ENCODE measurements at places on chromosomes 1 and 21.

DNA sequence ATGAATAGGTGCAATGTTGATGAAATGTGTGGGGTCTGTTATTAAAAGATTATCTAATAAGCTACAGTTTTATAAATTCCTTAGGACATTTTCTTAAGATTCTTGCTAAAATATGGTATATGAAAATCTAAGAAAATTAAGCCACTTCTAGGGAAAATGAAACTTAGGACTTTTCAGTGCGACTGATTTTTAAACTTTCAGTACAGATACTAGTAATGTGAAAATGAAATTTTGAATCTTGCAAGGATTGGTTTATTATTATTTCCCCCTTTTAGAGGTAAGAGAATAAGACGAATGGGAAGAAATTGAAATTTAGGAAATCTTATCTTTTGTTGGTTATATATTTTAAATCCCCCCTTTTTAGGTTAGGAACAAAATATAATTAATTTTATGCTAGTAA lies 16.4 kb downstream of the CAPZA1 start:
- no peak for DNase-seq

DNA sequence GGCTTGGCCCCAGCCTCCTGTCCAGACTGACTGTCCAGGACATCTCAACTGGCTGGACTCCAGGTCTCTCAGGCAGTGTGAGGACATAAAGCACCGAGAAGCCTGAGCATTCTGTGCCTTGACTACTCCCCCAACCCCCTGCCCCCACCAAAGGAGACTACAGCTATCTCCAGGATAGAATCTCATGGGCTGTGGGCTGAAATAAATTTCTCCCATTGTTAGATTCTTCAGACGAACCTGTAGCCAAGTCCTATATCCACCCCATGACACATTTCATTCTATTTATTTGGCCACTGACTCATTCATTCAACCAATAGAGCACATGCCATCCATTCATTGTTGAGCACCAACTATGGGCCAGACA lies 11.4 kb downstream of the VWA5B1 start:
- DNase-seq = no peak

DNA sequence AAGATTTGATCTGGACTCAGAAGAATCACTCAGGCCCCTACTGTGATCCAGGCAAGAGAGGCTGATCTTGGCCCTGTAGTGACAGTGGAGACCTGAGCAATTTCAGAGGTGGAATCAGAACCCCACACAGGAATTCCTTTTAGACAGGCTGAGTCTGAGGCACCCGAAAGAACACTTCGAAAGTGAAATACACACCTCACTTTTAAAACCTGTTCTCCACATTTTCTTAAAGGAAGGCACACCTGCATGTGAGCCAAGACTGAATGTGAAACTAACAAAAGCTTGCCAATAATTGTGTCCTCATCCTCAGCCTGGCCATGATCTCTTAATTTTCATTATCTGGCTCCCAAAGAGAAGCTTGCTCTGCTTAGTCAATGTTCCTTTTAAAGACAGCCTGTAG lies 32.2 kb downstream of the SIPA1L2 start:
- no peak for DNase-seq

- no peak for DNase-seq
Measured at GRCh38 chr1:220221269-220221668, 51.0 kb downstream of the RAB3GAP2 start.

DNA sequence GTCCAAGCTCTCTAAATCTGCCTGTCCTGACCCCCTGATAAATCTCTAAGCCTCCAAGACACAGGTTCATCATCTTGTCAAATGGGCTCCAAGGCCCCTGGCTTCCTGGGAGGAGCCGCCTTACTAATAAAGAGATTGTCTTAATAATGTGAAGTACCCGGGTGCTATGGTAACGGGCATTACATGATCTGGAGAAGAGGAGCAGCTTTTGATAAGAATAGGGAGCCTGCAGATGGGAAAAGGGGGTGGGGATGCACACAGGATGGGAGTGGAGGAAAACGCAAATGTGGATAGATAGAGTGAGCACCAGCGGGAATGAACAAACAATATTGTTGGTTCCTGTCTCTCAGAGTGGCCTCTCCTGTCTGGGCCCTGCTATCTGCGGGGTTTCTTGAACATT lies 11.9 kb upstream of the RXRG start:
- DNase-seq = no peak

DNA sequence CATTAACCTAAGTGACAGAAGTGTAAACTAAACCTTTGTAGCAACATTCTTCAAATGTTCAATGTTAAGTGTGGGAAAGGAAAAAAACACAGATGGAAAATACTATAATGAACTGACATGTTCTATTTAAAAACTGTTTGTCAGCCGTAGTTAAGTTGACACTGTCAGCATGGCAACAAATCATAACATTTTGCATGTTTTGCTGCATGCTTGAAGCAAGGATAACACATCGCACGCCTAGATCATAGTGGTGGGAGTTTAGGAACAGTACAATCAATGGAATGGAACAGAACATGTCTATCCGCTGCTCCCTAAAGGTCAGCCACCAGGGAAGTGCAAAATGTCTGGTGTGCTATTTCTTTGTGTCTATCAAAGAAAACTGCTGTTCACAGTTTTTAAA lies 62.5 kb upstream of the ESRRG start:
- DNase-seq = no peak

DNA sequence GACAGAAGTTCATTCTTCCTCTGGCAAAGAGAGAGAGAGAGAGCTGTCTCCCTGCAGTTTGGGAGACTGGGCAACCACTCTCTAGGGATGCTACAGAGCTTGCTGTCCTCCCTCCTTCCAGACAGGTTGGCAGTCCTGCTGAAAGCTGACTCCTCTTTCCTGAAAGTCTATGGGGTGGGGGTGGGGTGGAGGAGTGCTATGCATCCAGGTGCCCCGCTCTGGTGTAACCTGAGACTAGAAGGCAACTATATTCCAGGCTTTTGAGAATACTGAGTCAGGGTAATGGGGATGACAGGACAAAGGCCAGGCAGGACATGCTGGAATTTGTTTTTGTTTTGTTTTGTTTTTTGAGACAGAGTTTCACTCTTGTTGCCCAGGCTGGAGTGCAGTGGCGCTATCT lies 55.4 kb downstream of the OPTC start:
- DNase-seq = no peak

GRCh38 chr1:6104631-6105030 lies 58.9 kb downstream of the KCNAB2 start:
- DNase-seq = no peak

DNA sequence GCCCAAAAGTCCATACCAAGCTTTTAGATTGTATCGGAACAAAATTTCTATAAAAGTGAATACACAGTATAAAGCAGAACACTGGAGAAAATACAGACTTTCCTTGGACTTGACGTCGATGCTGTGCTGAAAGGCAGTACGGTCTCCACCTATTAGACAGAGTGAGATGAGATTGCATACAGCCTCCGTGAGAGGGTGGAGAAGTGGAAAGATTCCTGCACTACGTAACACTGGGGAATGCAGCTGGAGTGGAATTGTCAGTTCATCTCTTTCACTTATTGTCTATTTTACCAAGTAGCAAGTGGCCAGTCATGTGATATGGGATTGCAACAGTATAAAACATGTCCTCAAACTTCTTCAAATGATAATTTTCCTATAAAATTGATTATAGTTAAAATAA lies 209.5 kb downstream of the ZP4 start:
- DNase-seq = no peak

GRCh38 chr1:248821101-248821500 lies 4.6 kb downstream of the SH3BP5L start:
- no peak for DNase-seq

- no peak for DNase-seq
Measured at GRCh38 chr1:78601068-78601467, 19.2 kb upstream of the IFI44L start.

GRCh38 chr1:179848233-179848632 lies 29.4 kb downstream of the TOR1AIP2 start:
- no peak for DNase-seq

- DNase-seq = no peak
Measured at GRCh38 chr1:107439567-107439966, 298.7 kb downstream of the NTNG1 start.

- DNase-seq = no peak
Measured at GRCh38 chr1:161111527-161111926, 6.3 kb downstream of the PFDN2 start.

GRCh38 chr1:203504400-203505250 lies 10.7 kb downstream of the OPTC start:
- DNase-seq = peak; percentile 45

- DNase-seq = no peak
Measured at GRCh38 chr1:51237351-51238033, 1.4 kb downstream of the RNF11 start.

DNA sequence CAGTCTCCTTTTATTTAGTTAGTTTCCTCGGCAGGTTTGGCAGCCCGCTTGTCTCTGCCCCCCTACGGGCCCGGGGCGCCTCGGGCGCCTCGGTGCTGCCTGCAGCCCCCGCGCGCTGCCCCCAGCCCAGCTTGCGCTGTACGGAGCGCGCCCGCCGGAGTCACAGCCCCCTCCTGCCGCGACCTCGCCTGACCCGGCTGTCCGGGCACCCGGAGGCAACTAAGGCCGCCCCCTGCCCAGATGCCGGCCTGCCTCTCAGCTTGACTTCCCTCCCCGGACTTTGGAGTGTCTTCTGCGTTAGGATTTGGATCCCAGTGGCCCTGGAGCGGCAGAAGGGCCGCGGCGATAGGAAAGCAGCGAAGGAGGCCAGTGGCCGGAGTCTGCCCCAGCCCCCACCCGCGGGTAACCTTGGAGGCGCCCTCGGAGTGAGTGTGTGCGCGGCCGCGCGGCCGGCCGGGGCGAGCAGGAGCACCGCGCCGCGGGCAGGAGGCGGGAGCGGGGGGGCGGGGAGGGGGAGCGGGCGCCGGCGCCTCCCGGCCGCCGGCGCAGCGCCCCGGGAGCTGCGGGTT lies 7.6 kb downstream of the CDKN2C start:
- peak; percentile 49 for DNase-seq

- no peak for DNase-seq
Measured at GRCh38 chr1:226719596-226720387, 19.3 kb downstream of the ITPKB start.

- DNase-seq = no peak
Measured at GRCh38 chr1:222126052-222126451, 384.2 kb upstream of the DUSP10 start.

- DNase-seq = no peak
Measured at GRCh38 chr1:51957618-51958017, 32.9 kb downstream of the RAB3B start.

DNA sequence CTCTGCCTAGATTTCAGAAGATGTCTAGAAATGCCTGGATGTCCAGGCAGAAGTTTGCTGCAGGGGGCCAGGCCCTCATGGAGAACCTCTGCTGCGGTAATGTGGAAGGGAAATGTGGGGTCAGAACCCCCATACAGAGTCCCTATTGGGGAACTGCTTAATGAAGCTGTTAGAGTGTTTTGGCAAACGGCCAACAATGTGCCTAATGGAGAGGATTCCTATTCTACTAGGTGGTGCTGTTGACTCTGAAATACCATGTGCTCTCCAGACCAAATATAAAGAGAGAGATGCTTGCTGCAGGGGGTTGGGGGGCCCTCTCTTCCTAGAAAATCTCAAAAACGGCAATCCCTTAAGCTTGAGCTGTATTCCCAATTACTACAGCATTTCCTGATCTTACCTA lies 57.1 kb upstream of the DR1 start:
- DNase-seq = no peak

Measured in activated B cell treated with CpG ODN at 0.5 μM for 24 hours (primary cell).